Hindlimb muscle (tissue), 1 donor: ENCODE measurements at places on chromosomes 4 and X. TPM values are rescaled to one million over a fixed set of nuclear protein-coding genes. Genes with fewer than 3 reads are reported as not detected.

ETDA gene
- polyA plus RNA-seq, result not detected

NAT8L gene
- 4.4 TPM for polyA plus RNA-seq

PSAPL1 gene
- polyA plus RNA-seq, result not detected

APELA gene
- not detected for polyA plus RNA-seq

ZCCHC12 gene
- polyA plus RNA-seq, result 0.27 TPM

AWAT2 gene
- not detected for polyA plus RNA-seq

WAS gene
- polyA plus RNA-seq, result 4.2 TPM

ADRA2C gene
- 3.4 TPM for polyA plus RNA-seq

XAGE5 gene
- 0.39 TPM for polyA plus RNA-seq

STBD1 gene
- 51.9 TPM for polyA plus RNA-seq

MAGEB16 gene
- polyA plus RNA-seq, result not detected

SLC38A5 gene
- 6.7 TPM for polyA plus RNA-seq

DDX53 gene
- polyA plus RNA-seq, result not detected

GNPDA2 gene
- polyA plus RNA-seq, result 17.6 TPM

RPGR gene
- polyA plus RNA-seq, result 7.7 TPM

NEIL3 gene
- polyA plus RNA-seq, result 3.0 TPM

DDX60 gene
- 5.0 TPM for polyA plus RNA-seq

XAGE1A gene
- polyA plus RNA-seq, result not detected

KCNIP4 gene
- polyA plus RNA-seq, result 1.8 TPM

HMGB2 gene
- 131 TPM for polyA plus RNA-seq

NPY1R gene
- 2.0 TPM for polyA plus RNA-seq

HDX gene
- polyA plus RNA-seq, result 3.9 TPM

TMPRSS11B gene
- 0.08 TPM for polyA plus RNA-seq

TGIF2LX gene
- polyA plus RNA-seq, result not detected

GAGE1 gene
- not detected for polyA plus RNA-seq

GK2 gene
- polyA plus RNA-seq, result not detected
